ENCODE measurements at places on chromosomes 4 and X.

DNA sequence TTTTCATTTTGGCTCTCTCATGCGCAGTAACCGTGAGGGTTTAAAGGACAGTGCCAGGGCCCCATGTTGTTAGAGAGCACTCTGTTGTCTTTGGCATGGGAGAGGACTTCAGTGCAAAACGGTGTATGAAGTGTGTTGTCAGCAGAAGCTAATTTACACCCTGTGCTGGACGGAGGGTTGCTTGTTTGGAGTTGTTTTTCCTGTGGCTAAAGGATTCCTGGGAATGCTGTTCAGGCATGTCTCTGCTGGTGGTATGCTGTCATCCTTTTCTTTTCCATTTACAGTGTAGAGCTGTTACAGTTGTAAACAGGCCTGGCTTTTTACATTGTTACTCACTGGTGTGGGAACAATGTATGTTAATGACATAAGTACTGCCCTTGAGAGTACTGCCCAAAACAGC is 206.3 kb downstream of the CBR4 start:
- peak; percentile 88 for DNase-seq

DNA sequence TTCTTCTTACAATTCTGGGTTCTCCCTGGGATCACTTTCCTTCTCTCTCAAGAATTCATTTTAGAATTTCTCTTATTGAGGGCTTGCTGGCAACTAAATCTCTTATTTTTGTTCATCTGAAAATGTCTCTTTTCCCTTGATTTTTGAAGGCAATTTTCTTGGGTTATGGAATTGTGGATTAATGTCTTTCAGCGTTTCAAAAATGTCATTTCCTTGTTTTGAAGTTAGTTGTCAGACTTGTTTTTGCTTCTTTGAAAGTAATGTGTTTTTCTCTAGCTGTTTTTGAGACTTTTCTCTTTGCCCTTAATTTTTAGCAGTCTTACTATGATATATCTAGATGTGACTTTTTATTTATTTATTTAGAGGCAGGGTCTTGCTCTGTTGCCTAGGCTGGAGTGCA is 205.7 kb downstream of the CHIC2 start:
- DNase-seq = no peak

DNA sequence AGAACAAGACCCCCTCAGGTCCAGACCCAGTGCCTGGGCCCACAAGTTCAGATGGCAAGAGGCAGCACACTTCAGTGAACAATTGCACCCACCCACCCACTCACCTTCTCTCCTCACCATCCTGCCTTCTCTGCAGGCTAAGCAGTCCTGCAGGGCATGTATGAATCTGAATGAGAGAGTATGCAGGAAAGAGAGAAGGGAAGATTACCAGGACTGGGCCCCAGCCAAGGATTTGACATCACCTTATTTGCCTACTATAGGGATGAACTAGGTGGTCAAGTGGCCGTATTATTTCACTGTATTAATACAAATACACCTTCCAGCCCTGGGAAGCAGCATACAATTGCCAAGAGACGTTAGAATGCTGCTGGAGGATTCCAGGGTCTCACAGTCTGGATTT is 2.1 kb upstream of the ZNF141 start:
- DNase-seq = no peak

DNA sequence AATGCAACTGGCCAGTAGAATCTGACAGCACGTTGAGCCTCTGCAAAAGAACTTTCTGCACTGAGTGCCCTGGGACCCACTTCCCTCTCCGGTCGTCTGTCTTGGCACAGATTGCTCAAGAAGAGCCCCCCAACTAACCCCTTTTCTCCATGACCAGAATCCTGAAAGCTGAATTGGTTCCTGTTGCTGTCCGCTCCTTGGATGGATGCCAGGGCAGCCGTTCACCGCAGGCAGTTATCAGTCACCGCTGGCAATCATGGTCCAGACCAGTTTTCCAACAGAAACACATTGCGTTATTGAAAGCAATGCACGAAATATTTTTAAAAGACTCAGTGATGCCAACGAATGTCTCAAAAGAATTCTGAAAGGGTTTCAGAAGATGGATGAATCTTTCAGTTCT is 733.7 kb upstream of the FRG1 start:
- DNase-seq = no peak

GRCh38 chr4:108893468-108893867 is 130.6 kb upstream of the ETNPPL start:
- no peak for DNase-seq

- no peak for DNase-seq
Observed at GRCh38 chrX:133654811-133655210, 239.5 kb upstream of the GPC4 start.

DNA sequence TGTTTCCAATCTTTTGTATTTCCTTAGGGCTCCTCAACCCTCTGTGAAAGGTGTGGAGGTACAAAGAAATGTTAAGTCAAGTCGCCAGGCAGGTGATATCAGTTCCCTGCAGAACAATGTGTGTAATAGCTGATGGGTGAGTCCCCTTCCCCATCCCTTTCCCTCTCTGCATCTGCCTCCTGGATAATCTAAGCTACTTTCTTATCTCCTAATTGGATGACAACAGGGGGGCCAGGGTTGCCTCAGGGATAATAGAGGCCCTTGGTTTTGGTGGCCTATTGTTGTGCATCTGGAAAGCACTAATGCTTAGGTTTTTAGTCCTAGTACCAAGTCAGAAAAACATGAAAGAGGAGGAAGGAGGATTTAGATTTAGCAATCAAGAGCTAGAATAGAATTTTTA is 29.1 kb downstream of the MAGED1 start:
- DNase-seq = no peak

GRCh38 chrX:112197840-112198239 is 115.3 kb upstream of the TRPC5 start:
- DNase-seq = no peak

GRCh38 chrX:34559325-34559724 is 97.8 kb downstream of the TMEM47 start:
- DNase-seq = peak; percentile 9

- DNase-seq = no peak
Observed at GRCh38 chrX:12315526-12315925, 177.3 kb downstream of the FRMPD4 start.

Data from fibroblast of skin of abdomen (primary cell).